ENCODE measurements at places on chromosomes 1 and 21. TPM values are rescaled to one million over a fixed set of nuclear protein-coding genes. Genes with fewer than 3 reads are reported as not detected.

GRCh38 chr1:41588334-41588875 is 103.9 kb upstream of the EDN2 start:
- DNase-seq = no peak

HAO2 gene
- not detected for total RNA-seq

GRCh38 chr1:46379996-46380395 is 14.1 kb upstream of the FAAH start:
- DNase-seq = no peak

- DNase-seq = no peak
Observed at GRCh38 chr1:86448670-86449069, 20.1 kb upstream of the CLCA1 start.

CYP4A22 gene
- total RNA-seq = not detected

NID1 gene
- total RNA-seq = 89.3 TPM

GRCh38 chr1:222370081-222370912 is 177.6 kb downstream of the HHIPL2 start:
- DNase-seq = no peak

PLA2G2D gene
- not detected for total RNA-seq

DNA sequence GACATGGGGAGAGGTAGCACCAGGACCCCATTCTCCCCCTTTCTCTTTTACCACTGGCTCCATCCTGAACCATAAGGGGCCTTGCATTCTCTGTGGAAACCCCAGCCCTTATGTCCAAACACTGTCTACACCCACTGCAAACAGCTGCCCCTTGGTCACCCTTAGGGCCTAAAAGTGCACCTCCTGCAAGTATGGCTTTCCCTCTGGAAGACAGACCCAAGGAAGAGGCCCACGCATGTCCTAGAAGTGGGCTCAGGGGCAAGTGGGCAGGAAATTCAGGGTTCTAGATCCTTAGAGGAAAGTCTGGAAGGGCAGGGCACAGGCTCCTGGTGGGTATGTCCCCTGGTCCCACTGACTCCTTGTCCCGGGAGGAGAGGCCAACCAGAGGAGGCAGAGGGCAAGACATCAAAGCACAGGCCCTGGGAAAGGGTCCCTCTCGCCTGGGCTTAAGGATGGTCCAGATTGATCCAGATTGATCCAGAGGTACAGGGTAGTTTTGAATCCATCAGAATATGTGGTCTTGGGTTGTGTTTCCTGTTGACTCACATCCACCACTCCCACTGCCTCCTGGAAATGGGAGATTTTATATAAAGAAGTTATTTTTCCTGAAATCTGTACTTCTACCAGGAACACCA is 150.9 kb downstream of the GRIK3 start:
- DNase-seq = no peak

- no peak for DNase-seq
Observed at GRCh38 chr21:32207406-32207716, 71.5 kb downstream of the MIS18A start.

GRCh38 chr1:44239331-44239960 is 26.2 kb downstream of the DMAP1 start:
- no peak for DNase-seq

TSPAN1 gene
- total RNA-seq = 26.1 TPM

NECTIN4 gene
- not detected for total RNA-seq

CYYR1 gene
- total RNA-seq = not detected

DNA sequence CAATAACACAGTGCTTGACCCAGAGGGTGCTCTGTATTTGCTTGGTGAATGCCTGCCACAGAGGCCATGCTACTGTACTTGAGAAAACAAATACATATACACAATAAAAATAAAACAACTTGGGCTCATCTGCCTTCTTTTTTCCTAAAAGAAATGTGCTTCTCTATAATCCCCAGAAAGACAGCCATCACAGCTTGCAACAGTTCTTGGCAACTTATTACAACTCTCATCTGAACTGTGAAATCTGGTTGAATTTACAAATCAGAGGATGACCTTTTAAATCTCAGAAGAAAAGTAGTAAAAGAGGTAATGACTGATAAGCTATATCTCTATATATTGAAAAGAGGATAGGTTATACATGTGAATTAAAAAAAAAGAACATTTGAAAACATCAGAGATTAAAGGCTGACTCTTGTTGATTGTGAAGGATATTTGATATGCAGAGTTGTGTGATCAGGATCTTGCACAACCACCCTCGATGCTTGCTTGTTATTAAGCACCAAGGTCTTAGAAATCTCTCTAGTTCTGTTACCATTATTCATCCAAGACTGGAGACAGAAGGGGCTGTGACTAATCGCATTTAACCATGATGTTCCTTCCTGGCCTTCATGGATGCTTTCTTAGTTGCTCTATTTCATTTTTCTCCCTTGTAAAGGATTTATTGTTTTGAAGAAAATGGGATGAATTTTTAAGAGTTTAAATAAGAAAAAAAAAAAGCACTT is 213.4 kb downstream of the APP start:
- DNase-seq = no peak

DNA sequence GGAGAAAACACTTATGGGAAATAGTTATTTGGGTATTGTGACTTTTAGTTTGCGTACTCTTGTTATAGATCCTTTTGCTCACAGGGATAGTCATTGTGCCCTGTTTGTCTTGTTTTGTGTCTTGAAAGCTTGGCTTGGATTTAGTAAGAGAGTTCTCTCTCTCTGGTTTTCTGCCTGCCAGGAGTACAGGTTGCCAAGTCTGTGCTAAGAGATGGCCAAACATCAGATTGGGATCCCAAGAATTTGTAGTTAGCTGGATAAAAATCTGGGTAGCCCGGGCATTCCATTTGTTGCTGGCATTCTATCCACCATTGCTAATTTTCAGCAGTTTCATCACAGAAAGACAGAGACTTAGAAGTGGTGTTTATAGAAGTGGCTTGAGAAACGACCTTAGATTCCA is 222.2 kb downstream of the NRIP1 start:
- DNase-seq = no peak

DNA sequence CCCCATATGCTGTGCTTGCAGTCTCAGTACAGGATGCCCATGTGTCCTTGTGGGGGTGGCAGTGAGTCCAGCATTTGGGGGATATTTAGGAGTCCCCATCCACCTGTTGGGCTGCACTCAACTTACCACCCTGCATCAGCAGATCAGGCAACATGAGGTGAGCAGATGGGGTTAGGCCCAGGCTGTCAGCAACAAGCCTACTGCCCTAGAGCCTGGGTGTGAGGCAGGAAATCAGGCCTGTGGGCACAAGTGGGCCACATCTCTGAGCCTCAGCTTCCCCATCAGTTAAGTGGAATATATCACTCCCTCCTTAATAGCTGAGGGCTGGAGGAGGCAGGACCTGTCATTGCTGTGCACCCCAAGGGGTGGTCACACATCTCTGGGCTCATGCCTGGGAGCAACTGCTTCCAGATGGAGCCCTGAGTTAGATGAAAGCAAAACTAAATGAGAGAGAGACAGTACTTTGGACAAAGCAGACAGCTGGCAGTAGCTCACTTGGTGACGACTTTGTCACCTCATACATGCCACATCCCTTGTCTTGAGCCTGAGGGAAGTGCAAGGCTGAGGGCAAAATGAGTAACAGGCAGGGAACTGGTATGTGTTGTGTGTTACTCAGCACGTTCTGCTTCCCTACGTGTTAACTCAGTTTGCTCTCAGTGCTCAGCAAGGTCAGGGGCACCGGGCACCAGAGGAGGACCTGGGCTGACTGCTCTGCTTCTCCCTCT is 48.4 kb downstream of the TRIM11 start:
- no peak for DNase-seq

DNA sequence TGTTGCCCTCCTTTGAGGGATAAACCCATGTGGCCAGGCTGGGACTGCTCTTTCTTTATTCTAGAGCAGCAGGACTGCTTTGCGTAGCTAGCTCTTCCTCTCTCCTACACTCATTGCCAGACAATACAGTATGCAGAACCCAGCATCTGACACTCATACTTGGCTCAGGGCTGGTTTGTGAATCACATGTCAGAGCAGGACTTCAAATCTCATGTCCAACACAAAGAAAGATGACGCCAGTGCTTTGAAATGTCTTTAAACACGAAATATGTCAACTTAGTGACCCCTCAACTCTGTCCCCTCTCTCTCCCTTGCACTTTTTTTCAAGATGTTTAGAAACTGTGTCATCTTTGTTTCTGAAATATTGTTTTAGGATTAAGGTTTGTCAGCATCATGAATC is 135.0 kb downstream of the TGFB2 start:
- no peak for DNase-seq

- DNase-seq = no peak
Observed at GRCh38 chr1:33906156-33906555, 42.3 kb downstream of the HMGB4 start.

CLK2 gene
- total RNA-seq = 43.6 TPM

U2AF1 gene
- 22.8 TPM for total RNA-seq

DNA sequence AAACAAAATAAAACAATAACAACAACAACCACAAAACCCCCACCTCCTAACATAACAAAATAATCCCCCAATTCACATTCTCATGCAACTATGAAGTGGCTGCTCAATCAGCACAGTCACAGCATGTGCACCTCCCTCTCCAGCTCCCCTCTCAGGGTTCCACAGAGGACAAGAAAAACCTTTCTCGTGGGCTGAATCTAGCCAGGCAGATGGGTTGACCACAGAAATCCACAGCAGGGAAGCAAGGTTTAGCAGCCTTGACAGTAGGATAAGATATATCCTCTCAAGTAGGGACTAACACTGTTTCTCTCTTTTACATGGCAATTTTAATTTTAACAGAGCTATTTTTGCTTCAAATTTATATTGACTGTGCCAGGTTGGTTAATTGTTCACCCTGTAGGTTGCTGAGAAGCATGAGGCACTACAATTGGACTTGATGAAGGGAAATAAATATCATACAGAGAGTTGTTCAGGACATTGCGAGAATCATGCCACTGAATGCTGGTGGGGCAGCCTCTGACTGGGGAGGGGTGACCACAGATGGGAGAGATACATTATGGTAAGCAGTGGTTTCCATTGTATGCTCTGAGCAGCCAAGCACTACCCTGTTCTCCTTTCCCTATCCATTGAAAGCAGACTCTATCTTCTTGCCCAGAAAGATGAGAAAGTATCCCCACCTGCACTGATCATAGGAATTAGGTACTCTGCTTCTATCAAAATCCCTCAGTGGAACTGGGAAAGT is 535.1 kb downstream of the DPYD start:
- DNase-seq = no peak

DNA sequence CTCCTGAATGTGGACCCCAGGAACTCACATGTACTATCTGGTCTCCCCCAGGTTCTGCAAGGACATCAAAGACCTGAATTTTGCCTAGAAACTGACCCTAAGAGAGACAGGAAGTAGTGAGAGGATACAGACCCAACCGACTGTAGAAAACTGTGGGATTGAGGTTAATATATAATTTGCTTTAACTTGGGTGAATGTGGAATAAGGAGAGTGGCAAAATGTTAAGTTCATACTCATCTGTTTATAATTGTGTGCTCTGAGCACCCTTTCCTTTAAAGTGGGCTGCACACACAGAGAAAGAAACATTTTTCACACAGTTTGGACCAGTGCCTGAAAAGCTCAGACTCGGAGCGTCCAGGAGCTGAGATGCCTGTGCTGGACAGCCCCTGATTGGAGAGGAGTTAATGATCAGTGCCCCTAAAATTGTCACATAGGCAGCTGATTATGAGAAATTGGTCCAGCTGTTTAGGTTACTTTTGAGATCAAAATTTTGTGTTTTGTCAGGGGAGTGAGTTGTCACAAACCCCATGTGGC is 37.2 kb downstream of the ROR1 start:
- no peak for DNase-seq

TRIM67 gene
- 0.08 TPM for total RNA-seq

GJA8 gene
- total RNA-seq = not detected

CRNN gene
- total RNA-seq = not detected

DNA sequence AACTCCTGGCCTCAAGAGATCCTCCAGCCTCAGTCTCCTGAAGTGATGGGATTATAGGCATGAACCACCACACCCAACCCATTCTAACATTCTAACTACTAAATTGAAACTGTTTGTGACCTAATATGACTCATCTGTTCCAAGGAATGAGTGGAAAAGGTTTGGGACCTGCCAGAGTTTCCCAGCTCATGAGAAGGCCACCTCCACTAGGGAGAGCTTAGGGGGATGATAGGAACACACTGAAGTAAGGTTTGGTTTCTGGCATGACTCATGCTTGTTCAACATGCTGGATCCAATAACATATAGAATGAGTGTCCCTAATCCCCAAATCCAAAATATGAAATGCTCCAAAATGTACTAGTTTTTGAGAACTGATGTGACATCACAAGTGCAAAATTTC is 18.9 kb upstream of the SCAF4 start:
- DNase-seq = no peak

RNF186 gene
- not detected for total RNA-seq

TMIGD3 gene
- not detected for total RNA-seq

DNA sequence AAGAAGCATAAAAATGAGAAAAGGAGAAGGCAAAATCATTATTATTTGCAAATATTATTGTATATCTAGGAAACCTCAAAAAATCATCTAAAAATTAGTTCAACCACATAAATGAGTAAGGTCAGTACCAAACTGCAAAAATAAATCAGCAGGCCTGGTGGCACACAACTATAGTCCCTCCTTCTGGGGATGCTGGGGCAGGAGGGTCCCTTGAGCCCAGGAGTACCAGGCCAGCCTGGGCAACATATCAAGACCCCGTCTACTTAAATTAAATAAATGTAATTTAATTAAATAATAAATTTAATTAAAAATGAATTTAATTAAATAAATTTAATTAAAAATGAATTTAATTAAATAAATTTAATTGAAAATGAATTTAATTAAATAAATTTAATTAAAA is 40.3 kb upstream of the TRIM67 start:
- no peak for DNase-seq

DNA sequence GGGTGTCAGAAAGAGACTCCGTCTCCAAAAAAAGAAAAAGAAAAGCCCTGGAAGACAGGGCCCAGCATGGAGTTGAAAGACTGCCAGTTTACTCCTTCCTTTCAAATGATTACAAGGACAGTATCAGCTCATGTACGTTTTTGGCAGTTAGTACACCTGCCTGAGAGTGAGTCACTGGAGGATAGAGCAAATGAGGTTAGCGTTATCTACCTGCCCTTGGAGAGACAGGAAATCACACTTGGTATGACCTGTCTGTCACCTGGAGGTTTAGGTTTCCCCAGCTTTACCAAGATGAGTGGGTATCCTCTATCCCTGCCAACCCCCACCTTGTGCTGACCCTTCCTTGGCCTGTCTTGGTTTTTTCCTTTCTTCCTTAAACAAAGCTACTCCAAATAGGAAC is 96.8 kb upstream of the BMP8A start:
- DNase-seq = no peak

TMEM82 gene
- not detected for total RNA-seq

DISP1 gene
- 4.2 TPM for total RNA-seq

DNA sequence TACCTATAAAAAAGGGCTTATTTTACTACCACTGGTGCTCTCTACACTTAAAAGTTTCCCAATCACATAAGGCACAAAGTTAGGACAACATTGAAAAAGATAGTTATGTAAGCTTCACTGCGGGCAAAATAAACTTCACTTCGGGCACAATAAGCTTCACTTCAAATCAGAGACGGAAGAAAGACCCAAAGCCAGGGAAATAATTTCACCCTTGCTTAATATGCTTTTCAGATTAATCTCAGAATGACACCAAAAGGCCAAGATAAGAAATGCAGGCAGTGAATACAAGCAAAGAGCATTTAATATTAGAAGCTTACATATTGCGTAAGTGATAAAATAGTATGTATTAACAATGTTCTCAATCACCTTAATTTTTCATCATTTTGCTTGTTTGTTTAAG is 444.2 kb downstream of the SETD4 start:
- no peak for DNase-seq

Measured in Panc1 (cell line).